ENCODE measurements at places on chromosomes 2 and 18.

DNA sequence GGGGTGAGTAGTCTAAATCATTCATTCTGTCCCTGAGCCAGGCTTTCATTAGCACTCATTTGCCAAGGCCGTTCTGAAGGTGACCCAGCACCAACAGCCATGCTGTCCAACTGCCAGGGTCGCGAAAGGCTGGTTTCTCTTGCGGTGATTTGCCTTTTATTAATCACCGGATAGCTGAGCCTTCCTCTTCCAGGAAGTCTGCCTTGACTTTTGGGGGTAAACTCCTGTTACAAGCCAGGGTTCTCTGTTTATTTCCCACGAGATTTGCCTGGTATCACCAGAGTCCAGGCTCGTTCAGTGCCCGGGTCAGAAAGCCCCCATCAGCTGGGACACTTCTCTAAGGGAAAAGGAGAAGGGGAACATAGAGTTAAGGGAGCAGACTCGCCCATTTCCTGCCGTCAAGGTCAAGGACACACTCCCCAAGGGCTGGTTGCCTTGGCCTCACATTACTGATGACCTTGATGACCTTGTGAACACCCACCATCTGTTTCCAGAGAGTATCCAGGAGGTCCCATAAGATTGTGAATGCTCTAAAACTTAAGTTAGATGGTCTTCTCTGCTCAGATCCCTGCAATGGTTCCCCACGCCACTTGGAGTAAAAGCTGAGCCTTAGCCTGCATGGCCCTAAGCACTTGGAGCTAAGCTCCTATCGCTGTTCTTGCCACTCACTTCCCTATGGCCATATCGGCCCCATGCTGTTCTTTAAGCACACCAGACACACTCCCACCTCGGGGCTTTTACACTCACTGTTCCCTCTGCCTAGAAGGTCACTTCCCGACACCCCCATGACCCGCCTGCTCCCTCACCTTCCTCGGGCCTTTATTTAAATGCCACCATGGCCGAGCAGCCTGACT, 118.0 kb upstream of the STPG4 start:
- no peak for DNase-seq

DNA sequence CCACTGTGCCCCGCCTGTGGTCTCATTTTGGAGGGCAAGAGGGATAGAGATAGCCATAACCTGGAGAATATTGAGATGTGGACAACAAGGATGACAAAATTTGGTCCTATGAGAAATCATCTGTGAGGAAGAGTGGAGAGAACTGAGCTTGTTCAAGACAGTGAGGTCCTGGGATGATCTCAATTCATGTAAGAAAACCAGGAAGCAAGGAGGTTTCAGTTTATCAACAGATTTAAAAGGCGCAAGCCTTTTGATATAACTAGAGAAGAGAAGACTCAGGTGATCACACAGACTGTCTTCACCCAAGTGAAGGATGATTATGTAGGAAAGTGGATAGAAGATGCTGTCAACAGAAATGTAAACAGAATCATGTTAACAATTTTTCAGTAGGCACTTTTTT, 39.1 kb downstream of the PCBP1 start:
- no peak for DNase-seq

DNA sequence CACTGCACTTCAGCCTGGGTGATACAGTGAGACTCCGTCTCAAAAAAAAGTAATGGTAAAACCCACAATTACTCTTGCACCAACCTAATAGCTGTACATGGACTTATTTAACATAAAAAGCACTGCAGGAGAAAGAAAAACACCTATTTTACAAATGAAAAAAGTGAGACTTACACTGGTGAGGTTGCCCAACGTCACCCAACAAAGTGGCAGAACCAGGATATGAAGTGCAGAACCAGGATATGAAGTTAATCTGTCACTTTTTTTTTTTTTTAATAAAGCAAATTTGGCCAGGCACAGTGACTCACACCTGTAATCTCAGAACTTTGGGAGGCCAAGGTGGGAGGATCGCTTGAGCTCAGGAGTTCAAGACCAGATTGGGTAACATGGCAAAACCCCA, 13.5 kb upstream of the STK17B start:
- DNase-seq = no peak

GRCh38 chr2:206471524-206472062, 28.3 kb downstream of the ADAM23 start:
- no peak for DNase-seq

DNA sequence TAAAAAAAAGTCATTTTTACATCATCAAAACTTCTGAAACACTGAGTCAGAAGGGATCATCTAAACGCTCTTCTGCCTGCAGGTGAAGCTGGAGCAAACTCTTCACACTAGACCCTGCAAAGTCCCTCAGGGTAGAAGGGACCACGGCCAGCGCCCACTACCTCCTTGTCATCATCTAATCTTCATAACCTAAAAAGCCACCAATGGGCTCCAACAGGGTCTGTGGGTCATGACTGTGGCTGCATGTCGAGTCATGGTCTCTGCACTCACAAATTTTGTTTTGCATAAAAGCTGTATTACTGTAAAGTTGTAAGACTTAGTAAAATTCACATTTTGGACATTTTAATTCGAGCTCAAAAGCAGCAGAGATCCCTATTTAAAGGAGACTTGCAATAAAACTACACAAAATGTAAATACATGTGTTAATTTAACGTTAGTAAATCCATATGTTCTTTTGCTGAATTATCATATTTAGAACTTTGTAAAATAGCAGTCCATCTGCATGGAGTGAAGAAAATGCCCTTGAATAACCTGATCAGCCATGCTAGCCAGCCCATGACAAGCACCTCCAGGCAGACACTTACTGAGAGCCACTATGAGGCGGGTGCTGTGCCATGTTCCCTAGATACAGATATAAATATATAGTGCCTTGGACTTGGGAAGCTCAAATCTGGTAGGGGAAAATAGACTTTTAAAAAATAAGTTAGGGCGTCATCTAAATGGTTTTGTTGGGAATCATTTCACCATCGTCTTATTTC, 437.2 kb upstream of the LYPD1 start:
- DNase-seq = no peak

DNA sequence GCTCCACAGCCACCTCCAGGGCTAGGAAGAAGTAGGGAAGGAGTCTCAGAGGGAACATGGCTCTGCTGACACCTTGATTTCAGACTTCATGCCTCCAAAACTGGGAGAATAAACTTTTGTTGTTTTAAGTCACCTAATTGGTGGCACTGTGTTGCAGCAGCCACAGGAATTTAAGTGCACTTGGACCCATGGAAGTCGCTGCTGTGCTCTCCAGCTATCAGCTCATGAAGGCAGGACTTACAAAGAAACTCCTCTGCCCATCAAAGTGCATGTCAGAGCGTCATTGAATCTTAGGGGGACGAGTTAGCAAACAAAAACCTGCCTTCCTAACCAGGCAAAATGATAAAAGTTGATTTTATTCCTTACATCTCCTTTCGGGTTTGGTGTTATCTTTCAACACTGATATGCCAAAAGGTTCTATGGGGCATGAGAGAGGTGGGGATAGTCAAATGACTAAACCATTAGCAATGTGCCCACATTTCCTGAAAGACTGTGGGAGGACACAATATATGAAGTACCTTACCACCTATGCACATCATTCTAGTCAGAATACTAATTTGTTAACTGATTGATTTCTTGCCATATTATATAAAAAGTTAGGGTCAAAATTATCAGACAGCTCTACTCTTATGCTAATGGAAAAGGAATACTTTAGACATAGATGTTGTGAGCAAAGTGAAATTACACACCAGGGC, 235.8 kb upstream of the TNP1 start:
- DNase-seq = no peak

DNA sequence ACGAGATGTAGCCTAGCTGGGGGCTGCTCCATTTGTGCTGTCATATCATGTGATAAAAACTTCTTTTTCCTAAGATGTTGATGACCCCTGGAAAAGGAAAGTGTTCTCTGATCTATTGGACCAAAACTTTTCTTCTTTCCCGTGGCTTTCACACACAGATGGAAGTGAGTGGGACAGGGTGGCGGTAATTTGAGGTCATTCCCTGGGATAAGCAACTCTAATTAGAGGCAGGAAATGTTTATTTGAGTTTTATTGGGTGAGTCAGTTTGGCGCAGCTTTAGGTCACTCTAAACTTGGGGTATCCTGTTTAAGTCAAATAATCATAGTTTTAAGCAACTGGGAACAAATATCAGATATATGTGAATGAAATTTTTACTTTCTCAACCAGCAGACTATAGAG, 221.0 kb upstream of the EPAS1 start:
- DNase-seq = no peak

DNA sequence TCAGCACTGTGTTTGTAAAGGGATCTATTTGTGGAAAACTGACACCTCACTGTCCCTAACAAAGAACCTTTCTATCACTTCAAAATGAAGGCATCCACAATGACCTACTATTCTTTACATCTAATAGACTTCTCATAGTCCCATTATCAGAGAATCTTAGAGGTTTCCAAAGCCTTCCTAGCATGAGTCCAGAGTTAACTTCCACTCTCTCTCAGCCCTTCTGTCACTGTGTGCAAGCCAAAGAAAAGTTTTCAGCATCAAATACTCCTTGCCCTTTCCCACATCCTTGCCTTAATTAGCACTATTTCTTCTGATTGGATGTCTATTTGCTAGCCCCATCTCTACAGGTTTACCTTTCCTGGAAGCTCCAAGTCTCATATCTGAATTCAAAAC, 178.5 kb downstream of the ERBB4 start:
- DNase-seq = no peak

DNA sequence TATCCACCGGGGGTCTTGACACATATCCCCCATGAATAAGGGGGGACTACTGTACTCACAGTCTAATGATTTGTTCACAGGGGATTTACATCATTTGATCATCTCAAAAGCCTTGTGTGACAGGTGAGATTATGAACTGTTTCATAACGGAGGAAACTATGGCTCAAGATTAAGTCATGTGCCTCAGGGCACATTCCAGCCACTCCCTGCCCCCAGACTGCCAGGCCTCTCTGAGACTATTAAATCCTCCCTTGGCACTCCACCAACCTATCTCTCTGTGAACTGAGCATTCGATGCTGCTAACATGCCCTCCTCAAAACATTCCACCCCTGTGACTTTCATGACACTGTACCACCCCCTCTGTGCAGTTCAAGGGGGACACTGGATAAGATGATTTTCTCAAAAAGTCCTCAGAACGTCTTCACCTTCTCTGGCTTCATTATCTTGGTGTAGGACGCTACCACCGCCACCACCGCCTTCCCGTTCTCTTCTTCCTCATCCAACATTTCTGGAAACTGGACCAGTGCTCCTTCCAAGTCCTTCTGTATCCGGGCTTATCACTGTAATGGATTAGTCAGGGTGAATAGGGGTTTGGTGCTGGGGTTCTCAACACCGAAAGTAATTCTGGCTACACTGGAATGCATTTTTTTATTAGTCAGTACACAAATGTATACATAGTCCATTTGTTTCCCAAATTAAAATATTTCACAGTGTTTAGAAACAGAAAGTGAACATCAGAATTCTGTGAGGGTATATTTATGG, 169.6 kb downstream of the KCNS3 start:
- peak; percentile 30 for DNase-seq

DNA sequence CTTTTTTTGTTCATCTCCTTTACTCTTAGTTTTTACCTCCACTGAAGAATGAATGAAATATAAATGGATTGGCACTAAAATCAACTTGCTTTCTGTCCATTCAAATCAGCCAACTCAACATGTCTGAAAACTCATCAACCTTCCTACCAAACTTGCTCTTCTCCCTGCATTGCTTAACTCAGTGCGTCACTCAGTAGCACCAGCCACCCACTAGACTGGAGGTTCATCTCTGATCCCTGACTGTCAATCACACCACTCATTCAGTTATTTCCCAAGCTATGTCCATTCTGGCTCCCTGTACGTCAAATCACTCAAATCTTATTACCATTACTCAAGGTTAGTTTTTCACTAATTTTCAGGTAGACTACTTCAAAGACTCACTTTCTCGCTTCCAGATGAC, 75.2 kb upstream of the RBMS1 start:
- no peak for DNase-seq

- DNase-seq = no peak
These were observed 521.0 kb downstream of the ADCYAP1 start for GRCh38 chr18:1425679-1426078.
